ENCODE measurements at places on chromosomes 13 and 19. TPM values are rescaled to one million over a fixed set of nuclear protein-coding genes. Genes with fewer than 3 reads are reported as not detected.
A peak's percentile ranks its signal among the peaks of the same experiment; 100 is the strongest.

Gene SIGLEC5
- total RNA-seq, result not detected

Gene CRX
- not detected for total RNA-seq

Gene PGLYRP2
- total RNA-seq, result not detected

Gene VSTM1
- total RNA-seq, result not detected

- no peak for DNase-seq
These were observed 271.2 kb upstream of the HTR2A start for GRCh38 chr13:47168066-47168465.

DNA sequence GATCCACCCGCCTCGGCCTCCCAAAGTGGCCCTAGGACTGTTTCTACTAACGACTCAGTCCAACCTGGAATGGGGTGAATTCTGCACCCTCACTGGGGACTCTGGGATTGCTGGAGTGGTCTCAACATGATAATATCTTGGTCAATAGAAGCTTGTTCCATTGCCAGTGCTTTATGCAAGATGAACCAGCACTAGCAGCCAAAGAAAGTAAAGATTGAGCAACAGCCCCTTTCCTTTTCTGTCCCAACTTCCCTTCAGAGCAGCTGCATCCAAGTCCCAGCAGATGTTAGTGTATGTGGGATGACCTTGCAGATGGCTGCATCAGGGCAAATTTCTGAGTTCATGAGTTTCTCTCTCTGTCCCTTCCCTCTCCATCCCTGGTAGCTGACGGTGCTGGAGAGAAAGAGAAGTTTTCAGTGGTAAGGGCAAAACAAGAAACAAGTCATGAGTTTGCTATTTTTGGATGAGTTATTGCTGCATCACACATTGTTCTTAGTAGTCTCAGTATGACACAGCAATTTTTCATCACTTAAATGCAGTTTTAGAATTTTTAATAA, 183.6 kb upstream of the EDNRB start:
- DNase-seq, result no peak

DNA sequence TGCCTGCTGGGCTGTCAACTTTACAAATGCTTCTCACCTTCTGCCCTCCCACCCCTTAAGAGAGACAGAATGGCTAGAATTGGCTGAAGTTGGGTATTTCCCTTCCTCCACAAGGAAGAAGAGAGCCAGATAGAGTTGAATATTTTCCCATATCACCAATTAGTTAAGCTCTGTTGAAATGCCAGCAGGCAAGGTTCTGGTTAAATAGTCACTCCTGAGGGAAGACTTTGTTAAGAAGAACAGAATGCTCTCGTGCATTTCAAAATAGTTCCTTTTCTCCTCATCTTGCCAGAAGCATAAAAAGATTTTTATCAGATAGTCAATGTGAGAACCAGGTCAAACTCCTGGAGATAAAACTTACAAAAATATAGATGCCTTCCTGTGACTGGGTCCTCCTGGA, 2857.0 kb upstream of the PCDH20 start:
- DNase-seq, result no peak

DNA sequence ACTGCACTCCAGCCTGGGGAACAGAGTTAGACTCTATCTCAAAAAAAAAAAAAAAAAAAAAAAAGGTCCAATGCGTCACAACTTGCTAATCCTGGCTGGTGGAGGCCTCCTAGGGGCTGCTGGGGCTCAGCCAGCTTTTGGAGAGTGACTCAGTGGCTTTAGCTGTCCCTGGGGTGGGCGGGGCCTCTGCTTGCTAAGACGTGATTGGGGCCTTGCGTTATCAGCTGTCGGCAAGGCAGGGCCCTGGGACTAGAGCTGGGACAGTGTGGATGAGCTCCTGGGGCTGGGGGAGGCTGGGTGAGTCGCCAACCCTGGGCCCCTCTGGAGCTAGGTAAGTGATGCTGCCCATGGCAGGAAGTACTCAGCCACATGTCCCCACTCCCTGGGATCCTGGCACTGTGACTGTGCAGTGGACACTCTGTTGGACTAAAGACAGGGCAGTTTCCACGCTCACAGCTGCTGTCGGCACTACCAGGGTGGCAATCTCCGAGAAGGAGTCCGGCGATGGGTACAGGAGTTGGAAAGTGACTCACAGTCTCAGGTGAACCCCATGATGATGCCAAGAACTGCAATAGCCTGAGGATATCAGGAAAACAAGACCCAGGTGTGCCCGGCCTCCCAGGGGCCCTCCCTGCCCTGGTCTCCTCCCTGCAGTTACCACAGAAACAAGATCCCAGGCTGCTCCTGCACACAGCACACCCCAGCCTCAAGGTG, 32.2 kb downstream of the F2RL3 start:
- DNase-seq, result no peak

GRCh38 chr13:32669030-32669646, 82.9 kb downstream of the PDS5B start:
- DNase-seq, result peak; percentile 16

DNA sequence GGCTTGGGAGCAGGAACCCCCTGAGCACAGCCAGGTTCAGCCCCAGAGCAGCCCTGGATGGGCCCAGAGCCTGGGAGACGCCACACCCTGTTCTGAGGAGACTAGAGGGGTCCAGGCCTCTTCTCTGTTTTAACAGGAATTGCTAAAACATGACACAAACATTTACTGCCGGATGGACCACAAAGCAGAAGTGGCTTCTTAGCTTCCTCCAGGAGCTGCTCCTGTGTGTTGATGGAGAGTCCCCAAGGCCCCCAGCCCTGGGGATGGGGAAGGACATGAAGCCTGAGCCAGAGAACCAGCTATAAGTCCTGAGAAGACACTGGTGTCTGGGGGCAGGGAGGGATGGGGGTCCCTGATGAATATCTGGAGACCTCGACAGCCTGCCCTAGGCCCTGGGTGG, 14.6 kb downstream of the CEACAM3 start:
- no peak for DNase-seq

DNA sequence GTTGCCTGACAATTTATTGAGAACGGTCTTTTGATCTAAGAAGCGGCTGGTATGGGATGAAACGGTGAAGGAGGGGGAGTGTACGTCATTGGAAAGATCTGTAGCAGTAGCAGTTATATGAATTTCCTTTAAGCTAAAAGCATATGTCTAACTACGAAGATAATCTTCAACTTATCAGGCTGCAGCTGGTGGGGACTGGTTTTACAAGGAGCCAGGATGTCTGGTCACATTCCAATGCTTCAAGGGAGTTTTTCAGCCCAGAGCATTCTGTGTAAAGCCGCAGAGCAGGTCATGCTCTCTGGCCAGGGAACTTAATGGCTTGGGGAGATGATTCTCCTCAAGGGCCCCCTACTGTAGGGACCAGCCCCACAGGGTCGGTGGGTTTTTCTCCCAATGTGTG, 29.2 kb downstream of the CLEC4M start:
- DNase-seq, result no peak

DNA sequence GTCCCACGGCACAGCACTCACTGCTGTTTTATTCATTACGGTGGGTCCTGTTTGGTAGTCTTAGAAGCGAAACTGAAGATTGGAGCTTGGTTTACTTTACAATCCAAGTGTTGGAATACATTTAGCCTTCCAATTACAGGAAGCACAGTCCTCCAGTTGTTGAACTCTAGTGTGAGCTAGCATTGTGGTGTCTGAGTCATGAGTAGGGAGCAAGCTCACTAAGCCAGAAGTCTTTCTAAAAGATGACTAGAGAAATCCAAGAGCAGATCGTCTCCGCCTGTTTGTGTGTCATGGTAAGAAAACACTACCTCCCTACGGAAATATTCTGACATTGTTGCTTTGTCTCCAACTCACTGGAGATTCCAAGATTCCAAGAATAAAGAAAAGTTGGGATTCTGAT, 10.1 kb upstream of the SHISA2 start:
- peak; percentile 91 for DNase-seq

DNA sequence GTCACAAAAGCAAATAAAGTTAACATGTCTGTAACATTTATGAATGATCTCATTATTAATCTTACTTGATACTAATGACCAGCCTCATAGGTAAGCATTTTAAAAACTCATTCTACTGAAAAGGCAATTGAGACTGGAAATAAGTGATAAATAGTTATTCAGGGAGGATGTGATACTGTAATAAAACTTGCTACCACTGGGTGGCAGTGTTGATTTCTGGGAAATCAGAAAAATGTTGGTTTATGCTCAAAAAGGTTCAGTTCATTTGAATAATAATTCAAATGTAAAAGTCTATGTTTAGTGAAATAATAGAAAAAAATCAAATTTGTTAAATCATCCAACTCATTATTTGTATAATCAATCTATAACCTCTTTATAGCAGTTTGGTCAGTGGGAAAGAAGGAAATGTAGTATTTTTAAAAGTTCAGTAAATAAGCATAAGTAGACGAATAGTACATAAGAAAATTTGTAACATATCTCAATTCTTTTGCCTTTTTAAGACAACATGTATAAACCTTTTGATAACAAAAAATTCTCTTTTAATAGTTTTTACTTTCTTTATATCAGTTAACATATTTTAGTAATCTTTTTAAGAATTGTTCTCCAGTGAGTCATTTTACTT, 9.6 kb downstream of the ABHD13 start:
- DNase-seq, result no peak

GRCh38 chr19:10752237-10752912, 34.5 kb downstream of the DNM2 start:
- DNase-seq, result no peak
